ENCODE measurements at places on chromosomes 1 and 21. TPM values are rescaled to one million over a fixed set of nuclear protein-coding genes. Genes with fewer than 3 reads are reported as not detected.

The SPRR1A gene
- total RNA-seq: not detected

The CASZ1 gene
- 4.6 TPM for total RNA-seq

The C1QTNF12 gene
- 4.0 TPM for total RNA-seq

The ADPRS gene
- 9.9 TPM for total RNA-seq

The ABCD3 gene
- total RNA-seq: 54.9 TPM

The IL12RB2 gene
- 0.31 TPM for total RNA-seq

The PLA2G2D gene
- total RNA-seq: not detected

- DNase-seq: no peak
Observed at GRCh38 chr1:59477286-59477685, 180.4 kb downstream of the FGGY start.

DNA sequence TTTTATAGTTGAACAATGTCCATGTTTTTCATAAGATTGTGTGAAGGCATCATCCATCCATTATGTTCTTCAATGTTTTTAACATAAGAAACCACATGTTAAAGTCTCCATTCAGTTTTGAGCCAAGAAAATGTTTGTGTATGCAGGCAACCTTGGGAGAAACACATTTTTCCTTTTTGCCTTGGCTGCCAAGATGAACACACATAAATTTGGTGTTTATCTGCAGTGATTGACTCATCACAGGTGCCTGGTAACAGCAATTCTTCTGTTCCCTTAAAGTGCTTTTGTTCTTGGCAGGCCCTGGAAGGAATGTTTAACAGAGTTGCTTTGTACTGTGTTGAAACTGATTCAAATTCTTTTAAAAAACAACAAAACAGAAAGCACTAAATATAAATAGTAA is 709.9 kb upstream of the ADGRL4 start:
- DNase-seq: no peak

GRCh38 chr1:89989799-89990198 is 5.1 kb upstream of the ZNF326 start:
- no peak for DNase-seq

GRCh38 chr1:177351361-177352108 is 180.8 kb downstream of the BRINP2 start:
- DNase-seq: no peak

- no peak for DNase-seq
Observed at GRCh38 chr1:62613325-62613727, 16.0 kb downstream of the ANGPTL3 start.

- peak; percentile 56 for DNase-seq
Observed at GRCh38 chr21:31557421-31558188, 101.9 kb upstream of the SOD1 start.

GRCh38 chr1:180982422-180982821 is 40.2 kb downstream of the STX6 start:
- DNase-seq: no peak

GRCh38 chr21:16195538-16195910 is 465.7 kb downstream of the USP25 start:
- no peak for DNase-seq

GRCh38 chr1:42936309-42937078 is 22.2 kb downstream of the SLC2A1 start:
- no peak for DNase-seq

DNA sequence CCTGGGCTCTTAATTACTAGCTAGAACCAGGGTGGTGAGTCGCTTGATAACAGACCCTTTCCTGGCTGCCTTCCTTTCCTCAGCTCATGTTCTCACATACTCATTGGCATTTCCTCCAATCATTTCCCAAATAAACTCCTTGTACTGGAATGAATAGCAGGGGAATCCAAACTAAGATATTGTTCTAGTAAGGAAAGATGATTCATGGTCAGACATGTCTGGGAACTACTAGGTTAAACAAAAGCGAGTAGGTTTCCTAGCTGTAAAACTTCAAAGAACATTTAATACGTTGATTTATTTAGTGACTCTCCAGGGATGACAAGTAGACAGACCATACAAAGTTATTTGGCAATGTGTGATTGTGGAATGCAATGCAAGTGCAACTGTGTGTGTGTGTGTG is 121.2 kb upstream of the KCNJ6 start:
- no peak for DNase-seq

- no peak for DNase-seq
Observed at GRCh38 chr1:19651141-19651737, 7.1 kb downstream of the NBL1 start.

DNA sequence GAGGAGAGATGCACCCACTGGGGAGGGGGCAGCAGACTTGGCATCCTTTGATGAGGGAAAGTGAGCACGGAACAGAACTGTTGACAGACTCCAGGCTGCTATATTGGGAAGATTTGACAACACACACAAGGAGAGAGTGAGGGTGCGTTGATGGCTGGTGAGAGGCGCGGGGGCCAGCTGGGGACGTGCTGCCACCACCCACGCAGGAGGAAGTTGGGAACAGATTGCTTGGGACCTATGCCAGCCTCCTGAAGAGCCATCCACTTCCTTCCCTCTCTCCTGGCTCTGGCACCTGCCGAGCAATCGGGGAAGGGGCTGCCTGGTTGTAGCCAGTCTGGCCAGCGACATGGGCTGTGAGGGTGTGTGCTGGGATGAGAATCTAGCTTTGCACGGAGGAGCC is 223.7 kb upstream of the CSF3R start:
- DNase-seq: no peak

Data from right lobe of liver (tissue), 6 donors.